HuH-7 (cell line): ENCODE measurements at places on chromosomes 4 and X.

DNA sequence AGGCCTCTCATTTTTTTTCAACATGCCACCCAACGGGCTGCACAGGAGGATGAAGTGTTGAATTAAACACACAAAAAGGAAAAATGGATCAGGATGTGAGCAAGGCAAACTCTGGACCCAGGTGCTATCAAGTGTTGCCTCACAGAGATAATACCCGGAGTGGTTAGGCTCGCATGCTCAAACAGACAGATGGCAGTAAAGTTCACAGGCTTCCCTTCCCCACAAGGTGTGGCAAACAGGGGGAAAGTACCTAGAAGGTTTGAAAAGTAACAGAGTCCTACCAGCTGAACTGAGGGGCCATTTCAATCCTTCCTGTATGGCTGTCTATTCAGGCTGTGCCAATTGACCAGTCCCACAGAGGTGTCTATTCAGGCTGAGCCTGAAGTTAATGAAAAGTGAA, 123.9 kb upstream of the GC start:
- peak; percentile 15 for DNase-seq

- no peak for DNase-seq
Observed at GRCh38 chr4:149008415-149009025, 566.3 kb upstream of the NR3C2 start.

DNA sequence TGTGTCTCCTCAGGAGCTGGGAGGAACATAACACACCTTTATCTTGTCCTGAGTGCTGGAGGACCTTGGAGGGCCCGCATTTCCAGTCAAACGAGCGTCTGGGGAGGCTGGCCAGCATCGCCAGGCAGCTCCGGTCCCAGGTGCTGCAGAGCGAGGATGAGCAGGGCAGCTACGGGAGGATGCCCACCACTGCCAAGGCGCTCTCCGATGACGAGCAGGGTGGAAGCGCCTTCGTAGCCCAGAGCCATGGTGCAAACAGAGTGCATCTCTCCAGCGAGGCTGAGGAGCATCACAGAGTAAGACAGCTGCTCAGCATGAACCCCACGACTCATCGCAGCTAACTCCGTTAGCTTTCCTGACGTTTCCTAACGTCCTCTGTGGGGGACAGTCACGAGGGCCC, 430 bp downstream of the TRIML1 start:
- no peak for DNase-seq

- no peak for DNase-seq
Observed at GRCh38 chrX:17669891-17670290, 67.4 kb upstream of the SCML1 start.

DNA sequence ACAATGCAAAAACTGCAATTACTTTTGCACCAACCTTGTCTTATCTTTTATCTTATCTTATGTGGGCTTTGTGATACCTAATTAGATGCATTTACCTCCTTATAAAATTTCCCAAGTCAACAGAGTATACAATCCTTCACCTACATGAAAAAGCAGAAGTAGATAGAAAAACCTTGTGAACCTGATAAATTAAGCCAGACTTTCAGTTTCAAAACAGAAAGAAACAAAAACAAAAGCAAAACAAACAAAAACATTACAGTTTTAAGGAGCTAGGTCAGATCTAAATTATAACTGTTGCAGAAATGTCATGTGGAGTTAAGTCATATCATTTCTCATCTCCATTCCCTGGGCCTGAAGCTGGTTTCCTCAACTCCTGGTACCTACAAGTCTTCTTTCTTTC, 24.9 kb upstream of the CXXC4 start:
- no peak for DNase-seq

DNA sequence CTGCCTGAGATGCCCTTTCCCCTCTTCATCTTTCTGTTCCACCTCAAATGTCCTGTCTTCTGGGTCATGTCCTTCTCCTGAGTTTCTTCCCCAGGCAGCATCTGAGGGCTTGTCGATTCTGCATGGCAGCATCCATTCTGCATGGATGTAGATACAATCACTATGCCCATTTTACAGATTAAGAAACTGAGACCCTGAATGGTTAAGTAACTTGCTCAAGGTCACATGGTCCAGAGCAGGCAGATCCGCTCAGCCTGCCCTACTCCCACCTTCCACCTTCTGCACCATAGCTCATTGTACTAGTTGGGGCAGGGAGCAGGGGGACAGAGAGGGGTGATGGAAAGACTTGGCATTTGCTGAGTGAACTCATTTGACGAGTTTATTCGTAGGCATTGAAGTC, 32.0 kb downstream of the ZNF185 start:
- no peak for DNase-seq

DNA sequence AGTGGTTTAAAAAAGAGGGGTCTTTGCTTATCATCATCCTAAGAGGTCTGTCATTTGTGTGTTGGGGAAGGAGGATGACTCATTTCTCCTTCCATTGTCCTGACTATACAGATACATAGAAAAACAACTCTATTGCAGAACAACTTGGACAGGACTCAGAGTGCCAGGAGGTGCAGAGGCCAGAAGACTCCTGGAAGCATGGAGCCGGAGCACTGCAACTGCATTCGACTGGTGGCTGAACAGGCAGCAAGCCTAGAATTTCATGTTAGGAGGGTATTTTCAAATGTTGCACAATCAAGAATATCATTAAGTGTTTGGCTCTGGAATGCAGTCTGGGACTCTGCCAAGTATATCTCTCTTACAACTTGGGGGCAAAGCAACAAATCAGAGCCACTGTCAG, 35.0 kb upstream of the MAML3 start:
- no peak for DNase-seq

- no peak for DNase-seq
Observed at GRCh38 chr4:10731690-10732089, 47.1 kb upstream of the CLNK start.

DNA sequence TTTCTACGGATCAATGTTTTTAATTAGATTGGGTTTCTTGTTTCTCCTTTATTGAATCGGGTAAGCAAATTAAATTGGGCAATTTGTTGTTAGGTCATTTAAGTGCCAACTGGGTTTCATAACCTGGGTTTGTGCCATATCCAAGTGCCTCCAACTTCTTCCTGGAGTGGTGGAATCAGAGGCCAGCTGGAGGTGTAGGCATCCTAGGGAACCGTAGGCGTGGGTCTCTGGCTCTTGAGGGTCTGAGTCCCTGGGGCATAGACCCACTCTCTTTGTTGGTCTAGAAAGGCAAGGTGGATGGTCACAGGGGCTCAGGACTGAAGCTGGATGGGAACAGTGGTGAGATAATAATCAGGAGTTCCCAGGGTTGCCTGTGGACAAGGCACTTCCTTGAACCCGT, 18.3 kb downstream of the CNGA2 start:
- no peak for DNase-seq

GRCh38 chr4:54946741-54947140, 178.7 kb downstream of the KDR start:
- DNase-seq = no peak

DNA sequence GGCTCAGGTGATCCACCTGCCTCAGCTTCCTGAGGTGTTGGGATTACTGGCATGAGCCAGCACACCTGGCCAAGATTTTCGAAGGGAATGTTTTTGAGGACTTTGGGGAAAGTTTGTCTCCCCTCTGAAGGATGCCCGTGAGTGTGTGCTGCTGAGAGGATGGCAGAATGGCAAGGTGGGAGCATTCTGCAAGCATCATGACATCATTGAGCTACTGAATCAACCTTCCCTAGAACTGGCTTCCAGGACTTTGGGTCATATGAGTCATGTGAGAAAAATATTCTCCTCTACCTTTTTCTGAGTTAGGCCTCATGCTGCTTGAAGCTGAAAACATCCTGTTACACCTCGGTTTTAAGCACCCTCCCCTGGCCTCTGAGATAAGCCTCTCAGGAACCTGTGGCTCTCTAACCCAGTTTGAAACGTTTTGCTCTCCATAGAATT, 31.0 kb downstream of the TMEM131L start:
- DNase-seq = no peak

- no peak for DNase-seq
Observed at GRCh38 chrX:96438803-96439202, 245.8 kb upstream of the DIAPH2 start.

DNA sequence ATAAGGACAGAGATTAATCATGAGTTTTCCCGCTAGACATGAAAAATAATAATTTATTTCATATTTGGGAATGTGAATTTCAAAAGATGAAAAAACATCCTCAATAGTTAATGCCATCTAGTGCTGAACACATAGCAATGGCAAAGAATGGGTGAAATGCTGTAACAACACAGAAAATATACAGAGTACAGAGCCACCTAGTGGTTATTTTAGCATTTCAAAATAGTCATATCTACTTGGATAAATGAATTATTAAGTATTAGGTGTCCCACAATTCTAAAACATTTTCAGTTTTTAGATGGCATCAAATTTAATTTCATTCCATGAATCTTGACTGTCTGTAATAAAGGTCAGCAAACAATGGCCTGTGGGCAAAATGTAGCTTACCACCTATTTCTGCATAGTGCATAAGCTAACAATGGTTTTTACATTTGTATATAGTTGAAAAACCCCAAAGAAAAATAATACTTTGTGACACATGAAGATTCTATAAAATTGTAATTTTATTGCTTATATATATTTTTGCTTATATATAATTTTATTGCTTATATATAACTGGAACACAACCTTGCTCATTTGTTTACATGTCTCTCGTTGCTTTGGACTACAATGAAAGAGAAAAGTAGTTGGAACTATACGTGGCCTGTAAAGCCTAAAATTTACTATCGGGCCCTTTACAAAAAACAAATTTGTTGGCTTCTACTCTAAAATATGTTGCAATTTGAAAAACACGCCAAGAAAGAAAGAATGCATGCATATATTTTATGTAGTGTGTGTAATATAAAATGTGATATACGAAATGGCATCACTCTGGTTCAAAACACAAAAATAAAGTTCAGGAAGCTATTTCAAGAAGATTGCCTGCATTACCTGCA, 99.1 kb upstream of the FAM47C start:
- DNase-seq = peak; percentile 1

GRCh38 chr4:87144356-87144755, 76.1 kb downstream of the KLHL8 start:
- DNase-seq = no peak
